ENCODE measurements at places on chromosomes 11 and 22.

GRCh38 chr11:92779746-92780145 is 189.7 kb upstream of the MTNR1B start:
- DNase-seq, result no peak

GRCh38 chr22:32723643-32724042 is 77.9 kb upstream of the TIMP3 start:
- DNase-seq, result peak; percentile 93

- no peak for DNase-seq
Observed at GRCh38 chr11:100734743-100735527, 47.8 kb downstream of the ARHGAP42 start.

GRCh38 chr11:74751303-74751702 is 2.7 kb downstream of the RNF169 start:
- DNase-seq, result no peak

- peak; percentile 83 for DNase-seq
Observed at GRCh38 chr11:9264316-9265210, 587 bp downstream of the DENND5A start.

DNA sequence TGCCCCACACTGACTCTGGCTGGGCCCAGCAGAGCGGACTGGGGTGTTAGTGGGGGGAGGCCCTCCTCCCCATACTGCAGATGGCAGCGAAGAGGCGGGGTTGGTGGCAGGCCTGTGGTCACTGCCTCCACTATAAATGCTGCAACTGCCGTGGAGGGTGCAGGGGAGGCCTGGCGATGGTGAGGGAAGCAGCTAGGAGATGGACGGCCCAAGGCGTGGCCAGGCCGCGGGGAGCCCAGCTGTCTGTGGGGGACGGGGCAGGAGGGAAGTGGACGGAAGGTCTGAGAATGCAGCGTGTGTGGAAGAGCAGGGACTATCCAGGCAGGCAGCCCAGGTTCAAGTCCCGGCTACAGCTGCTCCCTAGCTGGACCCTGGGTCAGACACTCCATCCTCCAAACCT is 18.3 kb downstream of the DNAL4 start:
- DNase-seq, result no peak

- peak; percentile 63 for DNase-seq
Observed at GRCh38 chr11:68751331-68751856, at the start of gene TESMIN. Gene TESMIN (minus strand): TSS chr11:68751520. CDS start chr11:68750660, 860 bp downstream.
